ENCODE measurements at places on chromosomes 16 and 17. TPM values are rescaled to one million over a fixed set of nuclear protein-coding genes. Genes with fewer than 3 reads are reported as not detected.

GRCh38 chr16:64711026-64711425 is 410.8 kb downstream of the CDH11 start:
- no peak overlapping the region for H3K4me3 ChIP-seq
- no peak overlapping the region for H3K27ac ChIP-seq
- no peak for DNase-seq
- no peaks in the 10 kb centered on the region for H3K4me1 ChIP-seq
- no peaks in the 10 kb centered on the region for H3K36me3 ChIP-seq

DNA sequence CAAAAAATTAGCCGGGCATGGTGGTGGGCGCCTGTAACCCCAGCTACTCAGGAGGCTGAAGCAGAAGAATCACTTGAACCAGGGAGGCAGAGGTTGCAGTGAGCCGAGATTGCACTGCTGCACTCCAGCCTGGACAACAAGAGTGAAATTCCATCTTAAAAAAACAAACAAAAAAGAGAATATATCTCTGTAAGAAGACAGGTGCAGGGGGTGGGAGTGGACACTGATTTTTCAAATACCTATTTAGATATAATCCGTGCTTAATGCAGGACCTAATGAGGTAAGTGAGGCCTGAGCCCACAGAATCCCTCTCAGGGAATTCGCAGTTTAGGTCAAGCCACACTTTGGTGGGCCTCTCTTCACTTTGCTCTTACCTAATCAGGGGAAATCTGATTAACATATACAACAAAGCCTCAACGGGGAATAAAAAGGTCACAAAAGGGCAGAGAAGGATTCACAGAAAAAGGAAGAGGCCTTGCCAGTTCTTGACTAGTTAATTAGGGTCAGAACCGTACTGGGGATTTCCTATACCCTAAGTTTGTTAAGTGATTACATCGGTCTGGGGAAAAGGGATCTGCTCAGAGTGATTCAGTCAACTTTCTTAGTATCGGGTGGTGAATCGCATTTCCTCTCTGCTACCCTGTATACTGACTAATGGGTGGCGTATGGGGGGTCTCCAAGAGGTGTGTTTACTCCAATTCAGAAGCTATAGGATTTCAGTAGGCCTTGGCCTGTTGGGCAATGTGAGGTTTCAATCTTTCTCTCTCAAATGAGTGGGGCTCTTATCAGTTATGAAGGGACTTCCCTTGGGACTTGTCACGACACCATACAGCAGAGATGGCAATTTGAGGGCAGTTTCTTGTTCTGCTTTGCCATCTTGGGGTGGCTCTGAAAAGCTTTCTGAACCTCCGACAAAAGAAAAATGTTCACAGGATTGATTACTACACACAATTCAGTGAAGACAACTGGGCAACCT is 1.9 kb upstream of the NFAT5 start:
- H3K27me3 ChIP-seq, result no peaks in the 10 kb centered on the region
- peak overlapping the region; percentile 80 for H3K4me3 ChIP-seq
- H3K4me1 ChIP-seq, result peaks cover 41% of the 10 kb centered on the region
- peak overlapping the region; percentile 47 for H3K27ac ChIP-seq

- H3K4me1 ChIP-seq, result no peaks in the 10 kb centered on the region
- no peaks in the 10 kb centered on the region for H3K36me3 ChIP-seq
- DNase-seq, result no peak
- no peaks in the 10 kb centered on the region for H3K27me3 ChIP-seq
- no peak overlapping the region for H3K4me3 ChIP-seq
- H3K27ac ChIP-seq, result no peak overlapping the region
Measured at GRCh38 chr16:11106726-11107125, 149.3 kb downstream of the SOCS1 start.

- peaks cover 6% of the 10 kb centered on the region for H3K4me1 ChIP-seq
- no peaks in the 10 kb centered on the region for H3K27me3 ChIP-seq
- H3K36me3 ChIP-seq, result no peaks in the 10 kb centered on the region
- H3K27ac ChIP-seq, result peak overlapping the region; percentile 5
- DNase-seq, result no peak
- H3K4me3 ChIP-seq, result no peak overlapping the region
Measured at GRCh38 chr17:1604831-1605528, 23.7 kb downstream of the SLC43A2 start.

GRCh38 chr17:61809816-61810392 is 53.4 kb downstream of the BRIP1 start:
- no peak overlapping the region for H3K4me3 ChIP-seq
- H3K36me3 ChIP-seq, result no peaks in the 10 kb centered on the region
- H3K4me1 ChIP-seq, result no peaks in the 10 kb centered on the region
- H3K27me3 ChIP-seq, result no peaks in the 10 kb centered on the region
- no peak for DNase-seq
- no peak overlapping the region for H3K27ac ChIP-seq

SYCE1L gene
- total RNA-seq, result 1.1 TPM
